ENCODE measurements at places on chromosomes 5 and 9.

GRCh38 chr5:134570886-134571285, 45.4 kb downstream of the JADE2 start:
- DNase-seq = no peak

DNA sequence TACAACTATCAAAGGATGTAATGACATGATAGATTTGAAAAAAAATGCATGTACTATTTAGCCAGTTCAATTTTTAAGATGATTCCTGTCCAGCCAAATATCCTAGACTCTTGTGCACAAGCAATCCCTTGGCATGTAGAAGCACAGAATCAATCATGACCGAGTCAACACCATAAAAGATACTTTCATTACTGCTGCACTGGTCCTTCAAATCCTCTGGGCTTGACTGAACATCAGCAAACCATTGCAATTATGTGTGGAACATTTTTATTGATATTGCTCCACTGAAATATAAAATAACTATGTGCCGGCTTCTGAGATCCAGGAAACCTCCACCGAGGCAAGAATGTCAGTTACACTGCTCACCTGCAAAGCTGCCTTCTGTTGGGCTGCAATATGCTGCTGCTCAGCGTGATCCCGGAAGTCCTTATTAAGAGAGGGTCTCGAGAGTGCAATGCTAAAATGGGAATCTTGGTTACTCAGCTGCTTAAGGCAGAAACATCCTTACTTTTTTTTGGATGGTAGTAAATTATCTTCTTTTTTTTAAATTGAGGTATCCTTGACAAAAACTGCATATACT, 28.7 kb downstream of the INIP start:
- no peak for DNase-seq

DNA sequence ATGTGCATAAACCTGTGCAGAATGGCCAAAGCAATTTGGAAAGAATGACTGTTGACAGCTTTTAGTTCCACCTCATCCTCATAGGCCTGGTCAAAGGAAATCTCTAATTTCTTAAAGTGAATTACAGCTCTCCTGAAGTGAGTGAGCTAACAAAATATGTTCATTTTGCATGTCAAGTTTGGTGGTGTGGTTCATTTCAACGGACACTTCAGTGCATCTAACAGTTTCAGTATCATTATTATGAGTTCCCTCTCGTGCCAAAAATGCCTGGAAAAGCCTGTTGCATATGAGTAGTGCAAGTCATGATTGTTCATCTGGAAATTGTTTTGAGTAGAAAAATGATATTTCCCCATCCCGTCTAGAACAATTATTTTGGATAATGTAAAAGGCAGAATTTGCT, 53.2 kb upstream of the HMHB1 start:
- DNase-seq = no peak

DNA sequence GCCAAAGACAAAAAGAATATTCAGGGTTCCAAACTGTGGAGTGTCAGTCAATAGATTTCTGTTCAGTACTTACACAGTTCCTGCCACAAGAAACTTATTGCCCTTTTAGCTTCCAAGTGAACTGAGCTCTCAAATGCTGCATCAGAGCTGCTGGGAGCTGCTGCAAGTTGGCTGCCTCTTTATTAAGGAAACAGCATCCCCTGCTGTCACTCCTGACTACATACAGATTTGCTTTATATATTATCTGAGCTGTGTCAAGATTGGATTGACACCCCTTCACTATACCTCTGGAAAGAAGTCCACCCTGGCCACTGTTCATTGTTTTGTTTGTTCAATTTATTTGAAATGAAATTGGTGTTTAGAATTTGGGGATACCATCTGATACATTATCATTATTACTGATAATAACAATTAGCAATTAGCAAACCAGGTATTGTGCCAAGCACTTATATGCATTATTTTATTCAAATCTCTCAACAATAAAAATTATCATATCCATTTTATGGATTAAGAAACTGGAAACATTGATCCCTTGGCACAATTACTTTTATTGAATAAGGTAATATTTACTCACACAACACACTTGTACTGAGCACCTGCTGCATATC, 16.4 kb upstream of the C5orf58 start:
- DNase-seq = no peak

GRCh38 chr9:130417602-130418001, 27.2 kb upstream of the ASS1 start:
- DNase-seq = no peak

DNA sequence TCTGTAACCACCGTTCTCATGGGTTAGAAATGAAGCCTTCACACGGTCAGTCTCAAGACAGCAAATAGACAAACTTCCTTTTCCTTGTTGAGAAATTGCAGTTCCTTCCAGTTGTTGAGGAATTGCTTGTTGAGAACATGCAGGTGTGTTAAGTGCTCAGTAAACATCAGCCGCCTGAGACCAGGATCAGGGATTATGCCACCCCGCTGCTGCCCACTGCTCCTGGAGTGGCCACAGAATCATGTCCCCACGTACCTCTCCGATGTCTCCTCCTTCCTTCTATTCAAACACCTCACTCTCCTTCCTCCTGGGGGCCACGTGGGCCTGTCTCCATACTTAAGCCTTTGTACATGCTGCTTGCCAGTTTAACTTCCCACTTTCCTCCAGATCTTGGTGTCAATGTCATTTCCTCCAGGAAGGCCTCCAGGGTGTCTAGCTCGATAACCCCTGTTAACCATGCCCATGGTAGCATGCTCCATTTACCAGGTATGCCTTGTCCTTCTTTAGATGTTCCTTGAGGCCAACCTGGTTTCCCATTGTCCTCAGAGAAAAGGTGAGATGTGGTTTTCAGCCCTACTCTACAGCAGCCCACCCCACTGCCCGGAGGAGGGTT, 33.8 kb upstream of the RPL26L1 start:
- no peak for DNase-seq

Measured in right atrium auricular region (tissue), 2 donors.